ENCODE measurements at places on chromosomes 3 and 15.

GRCh38 chr15:77907824-77908751 is 169.4 kb downstream of the TBC1D2B start:
- peak; percentile 94 for DNase-seq

GRCh38 chr3:150635526-150635925 is 32.4 kb downstream of the SELENOT start:
- DNase-seq, result peak; percentile 72

- DNase-seq, result no peak
Measured at GRCh38 chr15:64148168-64148567, 3.4 kb upstream of the SNX22 start.

DNA sequence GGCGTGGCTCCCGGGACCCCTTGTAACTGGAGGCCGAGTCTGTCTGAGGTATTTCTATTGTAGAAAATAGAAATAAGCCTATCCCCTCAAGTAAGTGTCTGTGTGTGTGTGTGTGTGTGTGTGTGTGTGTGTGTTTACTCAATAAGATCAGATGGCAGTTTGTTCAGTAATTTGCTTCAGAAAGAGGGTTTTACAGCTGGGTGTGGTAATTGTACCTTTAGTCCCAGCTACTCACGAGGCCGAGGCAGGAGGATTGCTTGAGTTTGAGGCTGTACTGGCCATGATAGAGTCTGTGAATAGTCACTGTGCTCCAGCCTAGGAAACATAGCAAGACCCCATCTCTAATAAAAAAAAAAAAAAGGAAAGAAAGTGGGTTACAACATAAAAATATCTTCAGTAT is 8.7 kb downstream of the SPINT1 start:
- no peak for DNase-seq

Measured in KBM-7 (cell line).